Activated CD4-positive, alpha-beta T cell treated with anti-CD3 and anti-CD28 coated beads for 36 hours (primary cell): ENCODE measurements at places on chromosomes 6 and 20. TPM values are rescaled to one million over a fixed set of nuclear protein-coding genes. Genes with fewer than 3 reads are reported as not detected.
A peak's percentile ranks its signal among the peaks of the same experiment; 100 is the strongest.

GRCh38 chr20:840858-841567, 7.5 kb downstream of the FAM110A start:
- H3K27me3 ChIP-seq: no peaks in the 10 kb centered on the region
- H3K36me3 ChIP-seq: peaks cover 7% of the 10 kb centered on the region
- H3K27ac ChIP-seq: no peak overlapping the region

DNA sequence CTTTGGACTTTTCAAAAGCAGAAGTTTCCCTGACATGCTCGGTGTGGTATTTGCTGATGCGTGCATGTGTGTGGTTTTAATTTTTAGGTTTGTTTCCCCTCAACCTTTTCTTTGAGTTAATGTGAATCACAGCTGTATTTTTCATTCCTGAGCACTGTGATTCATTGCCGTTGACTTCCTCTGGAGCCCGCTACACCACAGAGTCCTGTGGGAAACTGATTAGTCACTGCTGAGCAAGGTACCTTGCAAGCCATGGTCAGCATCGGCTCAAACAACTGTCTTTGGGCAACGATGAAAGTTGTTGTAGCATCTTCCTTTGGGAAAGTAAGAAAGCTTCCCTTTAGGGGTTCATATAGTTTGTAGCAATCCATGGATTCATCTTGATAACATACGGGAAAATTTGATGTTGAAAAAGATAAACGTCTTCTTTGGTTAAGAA, 57.5 kb downstream of the RIN2 start:
- peaks cover 5% of the 10 kb centered on the region for H3K4me1 ChIP-seq
- no peak overlapping the region for H3K27ac ChIP-seq
- no peak for DNase-seq

Gene CNKSR3
- 0.34 TPM for total RNA-seq

GRCh38 chr20:13231031-13231752, 10.1 kb downstream of the ISM1 start:
- peak overlapping the region; percentile 75 for H3K27ac ChIP-seq
- H3K36me3 ChIP-seq: peaks cover 2% of the 10 kb centered on the region
- H3K4me1 ChIP-seq: peaks cover 41% of the 10 kb centered on the region
- no peaks in the 10 kb centered on the region for H3K27me3 ChIP-seq
- H3K4me3 ChIP-seq: peak overlapping the region; percentile 6
- peak; percentile 56 for DNase-seq

Gene GGTLC1
- total RNA-seq: not detected

Gene RRBP1
- total RNA-seq: 21.1 TPM

Gene PI16
- total RNA-seq: 0.96 TPM

DNA sequence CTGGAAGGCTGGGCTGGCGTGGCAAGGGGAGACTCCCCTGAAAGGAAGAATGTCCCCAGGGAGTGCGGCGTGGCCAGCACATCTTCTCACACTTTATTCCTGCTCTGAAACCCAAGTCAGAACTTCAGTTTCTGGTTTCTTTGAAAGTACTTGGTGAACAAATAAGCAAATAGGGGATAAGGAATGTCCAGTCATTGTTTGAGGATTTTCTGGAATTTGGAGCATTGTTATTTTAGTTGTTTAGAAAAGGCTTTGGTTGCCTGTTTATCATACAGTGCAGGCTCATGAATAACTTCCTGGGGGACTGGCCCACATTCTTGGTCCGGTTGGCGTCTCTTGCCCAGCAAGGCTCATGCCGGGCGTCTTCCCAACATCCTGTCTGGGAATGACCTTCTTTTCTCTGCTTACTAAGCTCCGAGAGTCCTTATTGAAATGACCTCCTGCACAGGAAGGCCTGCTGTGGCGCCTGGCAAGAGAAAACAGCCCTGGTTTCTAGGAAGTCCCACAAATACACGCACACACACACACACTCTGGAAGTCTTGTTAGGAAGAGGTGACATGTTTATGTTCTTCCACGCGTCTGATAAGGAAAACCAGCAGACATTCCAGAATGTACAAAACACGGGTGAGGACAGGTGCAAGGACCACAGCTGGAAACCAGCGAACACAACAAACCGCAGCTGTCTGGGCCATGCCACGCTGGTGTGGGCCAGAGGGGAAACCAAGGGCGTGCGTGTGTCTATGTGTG, 71.9 kb downstream of the TMEM170B start:
- no peaks in the 10 kb centered on the region for H3K4me1 ChIP-seq
- H3K36me3 ChIP-seq: no peaks in the 10 kb centered on the region
- H3K27me3 ChIP-seq: peaks cover 9% of the 10 kb centered on the region
- H3K27ac ChIP-seq: no peak overlapping the region

Gene ARFGEF3
- total RNA-seq: 1.6 TPM

DNA sequence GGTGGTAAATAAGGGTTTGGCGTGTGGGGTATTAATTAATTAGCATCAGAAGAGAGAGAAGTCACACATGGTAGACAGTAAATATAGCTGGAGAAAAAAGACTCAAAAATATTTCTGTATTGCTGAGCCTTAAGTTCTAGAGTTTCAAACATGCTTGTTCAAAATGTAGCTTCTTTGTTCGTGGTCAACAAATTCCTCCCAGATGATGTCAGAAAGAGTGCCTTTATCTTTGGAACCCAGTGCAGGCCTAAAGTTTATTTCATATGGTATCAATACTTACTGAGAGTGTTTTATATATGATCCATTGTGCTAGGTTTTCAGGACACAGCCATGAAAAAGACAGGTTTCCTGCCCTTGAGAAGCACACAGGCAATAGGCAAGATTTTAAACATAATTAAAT, 18.3 kb downstream of the MARCKS start:
- DNase-seq: no peak
- no peak overlapping the region for H3K4me3 ChIP-seq
- no peaks in the 10 kb centered on the region for H3K36me3 ChIP-seq
- H3K27me3 ChIP-seq: peaks cover 21% of the 10 kb centered on the region
- H3K4me1 ChIP-seq: peaks cover 8% of the 10 kb centered on the region

Gene TGM2
- 0.04 TPM for total RNA-seq
